ENCODE measurements at places on chromosomes 7 and 10. TPM values are rescaled to one million over a fixed set of nuclear protein-coding genes. Genes with fewer than 3 reads are reported as not detected.

DNA sequence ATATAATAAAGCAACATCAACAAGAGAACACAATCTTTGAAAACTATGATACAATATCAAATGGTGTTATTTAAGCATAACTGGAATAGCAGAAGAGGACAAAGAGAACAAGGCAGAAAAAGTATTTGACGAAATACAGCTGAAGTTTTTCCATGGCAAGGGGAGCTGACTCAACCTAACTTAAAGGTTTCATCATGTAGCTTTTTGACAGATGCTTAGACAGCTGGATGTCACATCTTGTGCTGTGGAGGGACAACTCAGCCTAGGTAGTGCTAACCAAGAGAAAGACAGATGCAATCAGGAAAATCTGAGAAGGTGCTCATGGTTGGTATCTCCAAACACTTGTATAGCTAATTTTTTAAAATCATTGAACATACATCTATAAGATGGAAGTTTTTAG lies 208.2 kb downstream of the TFEC start:
- DNase-seq, result no peak

- DNase-seq, result no peak
These were observed 185.8 kb upstream of the GPR26 start for GRCh38 chr10:123480344-123480743.

GRCh38 chr10:18822156-18822555 lies 162.9 kb downstream of the ARL5B start:
- DNase-seq, result peak; percentile 26

- DNase-seq, result peak; percentile 87
These were observed 58.4 kb upstream of the ZNRF2 start for GRCh38 chr7:30225863-30226613.

DNA sequence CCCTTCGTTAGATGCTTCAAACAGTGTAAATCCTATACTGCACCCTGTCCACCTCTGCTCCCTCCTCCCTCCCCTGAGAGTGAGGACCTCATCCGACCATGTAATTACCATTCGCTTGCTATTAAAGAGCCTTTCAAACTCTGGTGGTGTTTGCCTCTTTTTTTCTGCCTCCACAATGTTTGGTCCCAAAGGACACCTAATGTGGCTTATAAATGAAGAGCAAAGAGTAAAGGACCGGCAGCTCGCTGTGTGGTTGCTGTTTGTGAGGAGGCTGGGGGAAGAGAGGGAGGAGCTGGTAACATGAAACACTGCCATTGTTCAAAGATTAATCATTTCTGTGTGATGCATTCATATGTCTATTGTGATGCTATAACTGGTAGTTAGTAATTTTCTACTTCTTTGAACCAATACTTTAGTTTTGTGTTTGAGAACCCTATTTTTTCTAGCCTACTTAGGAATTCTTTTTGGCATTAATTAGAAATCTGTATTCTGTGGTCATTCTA lies 27.9 kb downstream of the MTURN start:
- DNase-seq, result no peak

GRCh38 chr10:71821909-71822763 lies 28.9 kb downstream of the PSAP start:
- DNase-seq, result no peak

GRCh38 chr7:128437426-128438332 lies 18.0 kb upstream of the HILPDA start:
- no peak for DNase-seq

GRCh38 chr10:112250555-112250954 lies 32.6 kb upstream of the TECTB start:
- no peak for DNase-seq

- DNase-seq, result no peak
These were observed 60.2 kb upstream of the CAMK2B start for GRCh38 chr7:44385434-44386138.

- no peak for DNase-seq
These were observed 276.5 kb downstream of the PTPRN2 start for GRCh38 chr7:158310924-158311666.

DNA sequence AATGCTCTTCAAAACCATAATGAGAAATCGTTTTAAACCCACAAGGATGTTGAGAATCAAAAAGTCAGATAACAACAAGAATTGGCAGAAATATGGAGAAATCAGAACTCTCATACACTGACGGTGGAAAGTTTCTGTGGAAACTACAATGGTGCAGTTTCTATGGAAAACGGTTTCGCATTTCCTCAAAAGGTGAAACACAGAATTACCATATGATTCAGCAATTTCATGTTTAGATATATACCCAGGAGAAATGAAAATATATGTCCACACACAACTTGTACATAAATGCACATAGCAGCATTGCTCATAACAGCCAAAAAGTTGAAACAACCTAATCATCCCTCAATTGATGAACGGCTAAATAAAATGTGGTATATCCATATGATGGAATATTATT lies 218.2 kb downstream of the ARL4A start:
- DNase-seq, result no peak

DNA sequence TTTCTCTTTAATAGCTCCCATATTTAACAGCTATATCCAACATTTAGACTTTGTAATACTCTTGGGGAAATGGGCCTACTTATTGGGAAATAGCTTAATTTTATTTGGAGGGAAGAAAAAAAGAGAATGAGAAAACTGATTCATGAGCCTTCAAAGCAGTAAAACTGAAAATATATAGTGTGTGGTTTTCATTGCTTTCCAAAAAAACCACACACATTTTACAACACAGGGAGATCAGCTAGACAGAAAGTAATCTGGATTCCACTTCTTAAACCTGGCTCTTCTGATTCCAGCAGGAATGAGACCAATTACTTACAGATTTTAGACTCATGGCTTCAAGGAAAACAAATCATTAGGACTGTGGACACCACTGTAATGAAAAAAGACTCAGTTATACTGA lies 48.7 kb downstream of the CH25H start:
- no peak for DNase-seq

GRCh38 chr7:82164813-82165212 lies 278.8 kb downstream of the CACNA2D1 start:
- DNase-seq, result peak; percentile 15

DNA sequence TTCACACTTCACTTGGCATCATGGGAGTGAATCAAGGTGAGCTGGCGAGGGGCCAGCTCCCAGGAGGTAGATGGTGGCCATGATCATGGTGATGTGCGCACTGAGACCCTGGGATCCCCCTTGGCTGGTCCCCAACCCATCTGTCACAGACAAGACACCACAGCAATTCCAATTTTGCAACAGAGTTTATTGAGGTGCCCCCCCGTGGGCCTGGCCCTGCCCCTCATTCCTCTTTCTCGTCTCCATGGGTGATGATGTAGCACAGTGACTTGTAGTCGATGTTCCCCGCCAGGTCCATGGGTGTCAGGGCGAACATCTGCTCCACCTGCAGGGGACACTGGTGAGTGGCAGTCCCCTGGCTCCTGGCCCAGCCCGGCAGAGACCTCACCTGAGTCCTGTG lies 2.4 kb downstream of the MYL7 start:
- DNase-seq, result no peak

DNA sequence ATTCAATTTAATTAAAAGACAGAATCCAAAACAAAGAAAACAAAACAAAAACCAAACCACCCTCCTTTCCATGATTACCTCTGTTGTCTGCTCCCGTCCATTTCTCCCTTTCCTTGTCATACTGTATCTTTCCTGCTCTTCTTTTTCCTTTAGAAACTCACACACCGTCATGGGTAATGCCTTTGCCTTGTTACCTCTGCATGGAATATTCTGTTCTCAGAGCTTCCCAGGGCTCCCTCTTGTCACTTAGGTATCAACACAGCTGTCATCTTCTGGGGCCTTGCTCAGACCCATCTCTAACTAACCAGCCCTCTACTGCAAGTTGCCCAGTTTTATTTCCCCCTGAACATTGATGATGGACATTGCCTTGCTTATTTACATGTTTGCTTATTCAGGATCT lies 30.2 kb upstream of the GIMAP8 start:
- DNase-seq, result no peak

DNA sequence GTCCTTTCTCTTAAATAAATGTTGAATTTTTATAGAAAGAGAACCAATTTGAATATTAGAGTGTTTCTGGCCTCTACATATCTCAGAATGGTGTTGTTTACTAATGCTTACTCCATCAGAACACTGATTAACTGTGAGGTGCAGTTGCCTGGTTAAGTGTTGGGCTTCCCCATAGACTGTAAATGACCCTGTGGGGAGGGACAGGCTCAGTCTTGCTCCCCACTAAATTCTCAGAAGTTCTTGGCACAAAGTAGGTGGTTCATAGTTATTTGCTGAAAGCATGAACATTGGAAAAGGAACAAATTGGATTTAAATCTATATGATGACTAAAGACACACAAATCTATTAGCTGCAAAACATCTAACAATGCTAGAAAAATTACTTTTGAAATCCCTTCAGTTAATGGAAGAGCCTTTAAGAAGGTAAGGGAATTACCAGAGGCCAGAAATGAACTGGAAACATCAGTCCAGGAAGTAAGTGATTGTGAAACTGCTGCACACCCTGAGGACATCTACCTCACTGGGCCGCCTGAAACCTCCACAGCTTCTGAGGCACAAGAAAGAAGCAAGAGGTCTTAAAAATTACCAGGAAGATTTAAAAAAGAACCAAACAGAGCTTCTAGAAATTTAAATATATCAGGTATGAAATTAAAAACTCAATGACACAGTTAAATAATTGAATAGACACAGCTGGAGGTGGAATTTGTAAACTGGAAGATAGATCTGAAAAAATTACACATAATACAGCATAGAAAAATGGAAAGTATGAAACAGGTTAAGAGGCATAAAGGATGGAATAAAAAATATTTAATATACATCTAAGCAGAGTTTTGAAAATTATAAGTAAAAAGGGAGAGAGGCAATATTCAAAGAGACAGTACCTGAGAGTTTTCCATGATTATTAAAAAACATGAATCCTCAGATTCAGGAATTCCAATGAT lies 17.8 kb upstream of the COMTD1 start:
- no peak for DNase-seq

- DNase-seq, result no peak
These were observed 17.2 kb downstream of the AKAP9 start for GRCh38 chr7:91957823-91958222.

- DNase-seq, result no peak
These were observed 4.7 kb upstream of the ZNF775 start for GRCh38 chr7:150374472-150374871.

DNA sequence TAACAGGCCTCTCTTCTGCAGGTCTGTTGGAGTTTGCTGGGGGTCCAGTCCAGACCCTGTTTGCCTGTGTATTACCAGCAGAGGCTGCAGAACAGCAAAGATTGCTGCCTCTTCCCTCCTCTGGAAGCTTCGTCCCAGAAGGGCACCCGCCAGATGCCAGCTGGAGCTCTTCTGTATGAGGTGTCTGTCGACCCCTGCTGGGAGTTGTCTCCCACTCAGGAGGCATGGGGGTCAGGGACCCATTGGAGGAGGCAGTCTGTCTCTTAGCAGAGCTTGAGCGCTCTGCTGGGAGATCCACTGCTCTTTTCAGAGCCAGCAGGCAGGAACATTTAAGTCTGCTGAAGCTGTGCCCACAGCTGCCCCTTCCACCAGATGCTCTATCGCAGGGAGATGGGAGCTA lies 361.1 kb upstream of the NRP1 start:
- no peak for DNase-seq

- no peak for DNase-seq
These were observed 114.3 kb upstream of the ARID5B start for GRCh38 chr10:61787170-61787569.

- DNase-seq, result no peak
These were observed 589.1 kb upstream of the MGMT start for GRCh38 chr10:128877936-128878335.

DNA sequence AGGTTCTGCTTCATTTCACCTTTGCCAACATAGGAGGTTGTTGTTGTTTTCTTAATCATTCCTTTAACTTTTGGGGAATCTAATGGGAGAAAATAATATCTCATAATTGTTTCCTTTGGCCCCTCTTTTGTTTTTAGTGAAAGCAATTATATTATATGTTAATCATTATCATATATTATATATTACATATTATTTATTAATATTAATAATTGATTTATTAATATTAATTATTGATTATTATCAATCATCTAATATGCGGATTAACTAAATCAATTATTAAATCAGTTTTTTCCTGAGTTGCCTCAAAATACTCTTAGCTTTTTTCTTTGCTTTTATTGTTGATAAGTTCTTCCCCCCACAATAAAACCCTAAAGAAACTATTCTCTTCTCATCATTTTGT lies 443.8 kb downstream of the GATA3 start:
- no peak for DNase-seq

- no peak for DNase-seq
These were observed 490.6 kb upstream of the FOXK1 start for GRCh38 chr7:4191525-4191924.

DNA sequence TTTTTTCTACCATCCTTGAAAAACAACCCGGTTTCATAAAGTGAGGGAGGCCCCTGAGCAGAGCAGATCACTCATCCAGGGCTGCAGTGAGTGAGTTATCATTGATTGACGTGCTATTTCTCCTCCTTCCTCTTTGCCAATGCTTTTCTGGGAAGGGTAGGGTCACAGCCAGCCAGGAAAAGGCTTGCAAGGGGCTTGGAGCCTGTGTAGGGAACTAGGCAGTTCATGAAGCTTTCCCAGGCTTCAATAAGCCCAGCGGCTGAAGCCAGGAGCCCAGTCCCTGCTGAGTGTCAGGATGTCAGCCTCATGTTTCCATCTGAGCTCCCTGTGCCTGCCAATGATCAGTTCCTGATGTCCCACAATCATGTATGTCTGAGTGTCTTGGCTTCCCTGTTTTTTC lies 584.7 kb downstream of the GALNT17 start:
- DNase-seq, result no peak

- DNase-seq, result no peak
These were observed 52.7 kb upstream of the MKLN1 start for GRCh38 chr7:131274986-131275385.

DNA sequence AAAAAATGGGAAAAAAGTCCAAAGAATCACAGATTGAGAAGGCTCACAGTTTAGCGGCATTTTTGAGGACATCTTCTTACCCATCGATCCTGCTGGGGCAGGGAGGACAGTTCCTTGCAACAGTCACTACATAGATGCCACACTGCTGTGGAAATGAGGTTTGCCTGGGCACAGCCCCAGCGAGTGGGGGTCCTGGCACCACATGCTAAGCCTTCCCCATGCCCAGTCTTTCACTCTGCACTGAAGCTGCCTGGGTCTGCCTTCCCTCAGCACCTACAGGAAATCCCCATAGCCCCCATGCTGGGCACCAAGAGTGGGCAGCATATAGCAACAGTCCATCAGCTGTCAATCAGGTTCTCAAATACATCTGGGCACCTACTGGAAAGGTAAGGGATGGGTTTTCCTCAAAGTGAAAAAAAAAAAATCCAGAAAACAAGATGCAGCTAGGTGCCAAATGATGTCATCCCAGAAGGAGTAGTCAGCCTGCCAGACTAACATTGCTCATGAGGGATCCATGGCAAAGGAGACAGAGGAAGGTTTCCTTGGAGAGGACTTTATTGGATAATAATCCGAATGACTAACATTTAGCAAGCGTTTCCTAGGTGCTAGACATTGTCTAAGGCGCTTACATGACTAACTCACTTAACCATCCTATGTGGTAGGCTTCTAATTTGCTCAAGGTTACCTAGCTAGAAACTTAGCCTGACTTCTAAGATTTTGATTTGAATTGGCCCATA lies 125.7 kb upstream of the CXCL12 start:
- no peak for DNase-seq

PROSER2 gene
- 3.4 TPM for polyA plus RNA-seq

VWDE gene
- 3.7 TPM for polyA plus RNA-seq

LIPM gene
- not detected for polyA plus RNA-seq

ASB10 gene
- not detected for polyA plus RNA-seq

CPN1 gene
- polyA plus RNA-seq, result 0.16 TPM

TFR2 gene
- polyA plus RNA-seq, result 4.6 TPM

IGFBP3 gene
- 63.1 TPM for polyA plus RNA-seq

GPR15LG gene
- not detected for polyA plus RNA-seq

GPNMB gene
- 2.6 TPM for polyA plus RNA-seq

LBX1 gene
- polyA plus RNA-seq, result 0.40 TPM

CARD11 gene
- 2.9 TPM for polyA plus RNA-seq

FIS1 gene
- 125 TPM for polyA plus RNA-seq

HHEX gene
- 23.9 TPM for polyA plus RNA-seq

LIPN gene
- not detected for polyA plus RNA-seq

All from right lung (tissue), 10 donors.